Esophagus squamous epithelium (tissue), 5 donors: ENCODE measurements at places on chromosomes 1 and 21.

GRCh38 chr1:20883766-20884165, 96.7 kb upstream of the HP1BP3 start:
- no peak for DNase-seq

GRCh38 chr1:8116894-8117264, 90.8 kb upstream of the ERRFI1 start:
- no peak for DNase-seq

DNA sequence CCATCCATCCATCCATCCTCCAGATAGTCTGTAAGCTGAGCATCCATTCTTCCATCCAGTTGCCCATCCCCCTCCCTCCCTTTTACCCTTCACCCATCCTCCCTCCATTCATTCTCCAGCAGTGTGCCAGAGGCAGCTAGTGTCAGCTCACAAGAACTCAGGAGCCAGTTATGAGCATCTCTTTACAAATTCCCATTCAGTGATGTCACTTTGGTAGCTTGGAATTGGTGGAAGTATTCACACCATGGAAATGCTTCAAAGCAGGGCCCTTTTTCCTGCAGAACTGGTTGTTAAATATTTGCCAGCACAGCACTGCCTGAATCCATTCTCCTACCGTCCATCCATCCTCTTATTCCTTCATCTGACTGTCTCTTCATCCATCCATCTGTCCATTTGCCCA, 72.5 kb downstream of the ARHGEF10L start:
- DNase-seq: no peak

GRCh38 chr21:45931397-45931969, 50.1 kb upstream of the COL6A1 start:
- no peak for DNase-seq

- no peak for DNase-seq
Measured at GRCh38 chr1:1543706-1544099, 3.3 kb upstream of the TMEM240 start.

GRCh38 chr21:34801519-34802132, 132.8 kb downstream of the CLIC6 start:
- no peak for DNase-seq

DNA sequence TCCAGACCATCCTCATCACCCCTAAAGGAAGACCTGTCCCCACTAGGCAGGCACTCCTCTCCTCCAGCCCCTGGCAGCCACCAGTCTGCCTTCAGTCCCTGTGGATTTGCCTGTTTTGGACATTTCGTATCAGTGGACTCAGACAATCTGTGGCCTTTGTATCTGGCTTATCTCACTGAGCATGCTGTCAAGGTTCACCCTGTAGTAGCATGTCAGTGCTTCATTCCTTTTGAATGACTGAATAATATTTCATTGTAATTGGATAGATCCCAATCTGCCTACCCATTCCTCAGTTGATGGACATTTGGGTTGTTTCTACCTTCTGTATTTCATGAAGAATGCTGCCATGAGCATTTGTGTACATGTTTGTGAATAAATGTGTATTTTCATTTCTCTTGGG, 32.9 kb upstream of the RNF187 start:
- DNase-seq: no peak

GRCh38 chr1:21721295-21721985, 52.3 kb upstream of the RAP1GAP start:
- DNase-seq: no peak

DNA sequence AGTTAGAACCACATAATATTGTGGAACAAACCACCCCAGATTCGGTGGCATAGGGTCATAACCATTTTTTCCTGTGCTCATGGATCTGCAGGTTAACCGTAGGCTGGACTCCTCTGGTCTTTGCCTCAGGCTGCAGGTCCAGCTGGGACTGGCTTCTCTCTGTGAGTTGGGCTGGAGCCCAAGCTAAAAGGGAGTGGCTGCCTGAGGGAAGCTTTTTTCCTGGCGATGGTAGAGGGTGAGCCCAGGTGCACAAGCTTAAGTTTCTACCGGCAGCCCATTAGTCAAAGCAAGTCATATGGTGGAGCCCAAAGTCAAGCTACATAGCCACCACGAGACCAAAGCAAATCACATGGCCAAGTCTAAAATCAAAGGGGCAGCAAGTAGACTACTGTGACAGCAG, 13.8 kb downstream of the EPHX4 start:
- DNase-seq: no peak

DNA sequence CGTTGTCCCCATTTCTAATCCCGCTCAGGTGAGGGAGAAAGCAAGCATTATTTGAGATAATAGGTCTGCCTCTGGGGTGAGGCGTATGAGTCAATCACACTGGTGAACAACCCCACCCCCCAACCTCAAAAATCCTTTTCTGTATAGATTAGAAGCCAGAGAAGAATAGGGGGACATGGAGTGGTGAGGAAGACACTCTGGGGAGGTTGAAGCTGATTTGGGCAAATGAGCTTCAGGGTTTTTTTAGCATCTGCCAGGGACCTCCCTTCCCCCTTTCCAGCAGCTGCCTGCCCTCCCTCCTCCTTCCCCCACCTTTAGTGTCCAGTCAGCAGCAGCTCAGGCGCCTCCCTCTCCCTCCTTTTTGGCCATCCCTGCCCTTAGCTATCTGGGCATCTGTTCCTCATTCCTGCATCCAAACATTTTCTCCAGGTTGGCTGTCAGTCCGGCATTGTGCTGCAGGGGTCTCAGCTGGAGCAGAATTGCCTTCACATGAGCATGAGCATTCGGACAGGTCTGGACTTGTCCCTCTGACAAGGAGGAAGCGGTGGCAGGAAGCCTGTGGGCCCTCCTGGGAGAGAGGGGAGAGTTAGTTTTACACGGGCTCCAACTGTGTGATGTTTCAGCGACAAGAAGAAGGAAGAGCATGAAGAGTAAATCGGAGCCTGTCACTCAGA, 30.8 kb upstream of the PTGFRN start:
- DNase-seq: no peak

DNA sequence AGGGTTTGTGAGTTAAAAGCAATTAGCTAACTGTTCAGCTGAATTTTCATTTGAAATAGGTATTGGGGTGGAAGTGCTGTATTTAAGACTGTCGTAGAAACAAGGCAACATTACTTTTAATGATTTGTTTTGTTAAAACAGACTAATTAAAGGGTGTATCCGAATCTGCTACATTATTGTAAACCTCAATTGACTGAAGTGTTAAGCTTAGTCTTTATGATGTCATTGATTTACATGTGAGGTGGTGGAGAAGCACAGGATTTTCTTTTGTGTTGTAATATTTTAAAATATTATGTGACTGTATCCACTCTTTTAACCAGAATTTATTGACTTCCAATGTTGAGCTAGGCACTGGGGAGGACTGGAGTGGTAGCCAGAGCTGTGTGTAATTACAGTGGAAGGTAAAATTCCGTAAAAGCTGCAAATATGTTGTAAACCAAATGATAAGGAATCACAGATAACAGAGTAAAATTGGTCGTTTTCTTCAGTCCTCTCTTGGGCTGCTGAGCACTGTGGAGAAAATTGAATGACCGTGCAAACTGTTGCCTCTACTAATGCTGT, 1.6 kb downstream of the HOOK1 start:
- DNase-seq: no peak

DNA sequence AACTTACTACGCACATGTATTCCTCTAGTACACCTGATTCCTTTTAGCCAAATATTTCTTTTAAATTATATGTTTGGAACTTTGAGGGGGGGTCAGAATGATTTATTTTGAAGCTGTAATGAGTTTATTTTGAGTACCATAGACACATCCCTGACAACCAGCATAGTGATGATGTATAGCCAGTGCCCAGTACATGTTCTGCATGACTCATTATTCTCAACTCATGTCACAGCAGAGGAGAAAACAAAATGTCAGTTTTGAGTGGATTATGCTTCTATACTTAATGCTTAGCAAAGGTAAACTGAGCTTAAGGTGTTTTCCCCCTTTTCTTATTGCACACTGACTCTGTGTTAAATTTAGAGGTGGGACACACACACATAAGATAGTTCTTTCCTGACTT, 22.4 kb upstream of the LEPR start:
- DNase-seq: no peak

GRCh38 chr21:15283789-15284188, 219.0 kb upstream of the NRIP1 start:
- no peak for DNase-seq

- no peak for DNase-seq
Measured at GRCh38 chr21:34313116-34313515, 50.7 kb upstream of the KCNE2 start.

DNA sequence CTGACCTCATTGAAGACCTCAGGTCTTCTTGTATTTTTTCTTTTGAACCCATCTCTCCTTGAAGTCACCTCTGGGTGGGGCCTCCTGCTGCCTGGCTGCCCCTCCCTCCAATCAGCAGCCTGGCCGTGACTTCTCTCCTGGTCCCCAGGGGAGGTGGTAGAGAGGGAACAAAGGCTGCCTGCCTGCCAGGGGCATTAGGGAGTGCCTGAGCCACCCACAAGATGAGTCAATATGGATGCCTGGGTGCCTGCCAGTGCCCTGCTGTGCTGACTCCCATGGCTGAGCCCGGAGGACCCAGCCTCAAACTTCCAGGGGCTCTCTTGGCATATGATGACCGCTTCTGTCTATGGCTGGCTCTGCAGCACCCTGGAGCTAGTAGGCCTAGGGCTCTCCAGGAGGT, 5.3 kb upstream of the CDCP2 start:
- no peak for DNase-seq

GRCh38 chr1:81878538-81878937, 77.8 kb downstream of the ADGRL2 start:
- DNase-seq: no peak

DNA sequence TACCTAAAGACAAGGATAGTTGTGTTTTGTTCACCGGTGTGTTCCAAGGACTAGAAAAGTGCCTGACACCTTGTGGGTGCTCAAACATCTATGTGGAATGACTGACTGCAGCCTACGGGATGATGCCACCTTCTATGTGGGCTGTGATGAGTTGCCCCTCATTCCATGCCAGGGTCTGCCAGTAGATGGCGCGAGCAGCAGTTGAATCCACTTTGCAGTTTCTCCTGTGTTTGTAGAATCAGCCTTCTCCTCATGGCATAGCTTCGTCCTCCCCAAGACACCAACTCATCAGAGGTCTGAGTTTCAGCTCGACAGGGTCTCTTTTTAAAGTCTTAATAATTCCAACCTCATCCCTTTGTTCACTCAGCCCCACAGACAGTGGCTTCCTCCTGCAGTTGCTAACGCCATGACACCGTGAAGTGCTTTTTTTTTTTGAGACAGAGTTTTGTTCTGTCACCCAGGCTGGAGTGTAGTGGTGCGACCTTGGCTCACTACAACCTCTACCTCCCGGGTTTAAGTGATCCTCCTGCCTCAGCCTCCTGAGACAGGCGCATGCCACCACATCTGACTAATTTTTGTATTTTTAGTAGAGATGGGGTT, 133.7 kb downstream of the CAPN8 start:
- no peak for DNase-seq

DNA sequence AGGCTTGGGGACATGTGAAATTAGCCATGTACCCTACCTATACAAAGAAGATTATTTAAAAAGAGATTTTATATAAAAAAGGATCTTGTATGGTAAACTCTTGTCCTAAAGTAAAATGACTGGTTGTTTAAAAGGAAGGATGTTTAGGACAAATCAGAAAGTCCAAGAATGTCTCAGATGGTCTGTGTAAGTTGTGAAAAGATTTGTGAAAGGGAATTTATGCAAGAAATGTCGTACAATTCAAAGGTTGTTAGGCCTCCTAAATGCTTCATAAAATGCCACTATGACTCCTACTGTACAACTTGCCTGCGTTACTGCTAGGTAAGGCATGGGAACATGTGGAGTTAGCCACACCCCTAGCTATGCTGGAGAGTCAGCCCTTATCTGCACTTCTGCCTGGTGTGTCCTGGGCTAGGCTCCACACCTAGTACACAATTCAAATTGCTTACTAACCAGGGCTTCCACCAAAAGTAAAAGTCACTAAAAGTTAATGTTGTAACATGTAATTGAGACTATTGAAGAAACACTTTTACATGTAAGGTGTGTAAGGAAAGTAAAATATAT, 19.7 kb downstream of the PRDX6 start:
- DNase-seq: no peak

GRCh38 chr1:15571266-15571665, 13.6 kb downstream of the AGMAT start:
- DNase-seq: no peak

DNA sequence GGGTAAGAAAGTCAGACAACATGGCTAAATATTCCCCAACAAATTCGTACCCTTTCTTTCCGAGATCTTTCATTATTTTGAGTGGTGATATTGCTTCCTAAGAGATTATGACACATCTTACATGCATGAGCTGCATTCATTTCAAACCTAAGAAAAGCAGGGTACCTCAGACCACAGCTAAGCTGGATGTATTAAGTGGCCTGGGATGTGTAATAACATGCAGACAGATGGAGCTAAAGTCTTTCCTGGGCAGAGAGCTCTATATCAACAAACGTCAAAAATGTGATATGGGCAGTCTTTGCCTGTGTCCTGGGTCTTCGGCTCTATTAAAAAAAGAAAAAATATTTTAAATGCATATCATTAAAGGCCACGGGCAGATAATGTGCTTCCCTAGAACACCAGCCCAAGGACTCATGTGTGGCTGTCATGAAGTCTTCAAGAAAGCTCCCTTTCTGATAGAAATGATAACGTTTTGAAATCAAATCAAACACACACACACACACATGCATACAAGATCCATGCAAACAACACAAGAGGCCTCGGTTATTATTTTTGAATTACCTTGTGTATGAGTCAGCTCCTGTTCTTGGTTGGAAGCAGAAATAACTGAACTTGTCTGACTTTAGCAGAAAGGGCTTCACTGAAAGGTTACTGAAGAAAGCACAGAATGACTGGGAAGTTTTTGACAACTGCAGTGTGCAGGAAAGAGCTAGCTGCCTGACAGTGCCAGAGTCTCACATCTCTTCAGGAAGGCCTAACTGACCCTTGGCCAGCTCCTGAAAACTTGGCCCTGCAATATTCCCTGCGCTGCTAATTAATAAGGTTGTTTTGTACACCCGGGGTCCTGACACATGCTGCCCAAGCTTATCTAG, 231.2 kb downstream of the DSCAM start:
- no peak for DNase-seq

- no peak for DNase-seq
Measured at GRCh38 chr21:16945580-16945979, 567.3 kb upstream of the CXADR start.

DNA sequence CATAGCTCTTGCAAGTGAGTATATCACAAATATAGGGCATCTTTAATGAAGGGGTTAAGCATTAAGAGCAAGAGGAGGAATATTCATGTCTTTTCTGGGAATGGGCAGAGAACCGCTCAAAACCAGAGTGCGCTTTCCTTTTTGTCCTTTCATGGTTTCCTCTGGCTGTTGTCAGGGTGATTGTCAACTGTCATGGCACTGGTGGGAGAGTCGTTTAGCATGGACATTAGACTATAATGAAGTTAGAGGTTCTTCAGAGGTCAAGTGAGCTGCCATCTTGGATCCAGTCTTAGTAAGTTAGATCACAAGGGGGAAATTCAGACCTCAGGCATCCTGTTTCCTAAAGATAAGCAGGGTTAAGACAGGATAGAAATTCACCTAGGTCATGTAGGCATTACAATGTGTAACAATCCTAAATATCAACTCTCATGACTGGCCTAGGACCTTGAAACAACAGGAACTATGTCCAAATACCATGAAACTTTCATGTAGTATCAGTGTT, 12.1 kb upstream of the COA6 start:
- DNase-seq: no peak

DNA sequence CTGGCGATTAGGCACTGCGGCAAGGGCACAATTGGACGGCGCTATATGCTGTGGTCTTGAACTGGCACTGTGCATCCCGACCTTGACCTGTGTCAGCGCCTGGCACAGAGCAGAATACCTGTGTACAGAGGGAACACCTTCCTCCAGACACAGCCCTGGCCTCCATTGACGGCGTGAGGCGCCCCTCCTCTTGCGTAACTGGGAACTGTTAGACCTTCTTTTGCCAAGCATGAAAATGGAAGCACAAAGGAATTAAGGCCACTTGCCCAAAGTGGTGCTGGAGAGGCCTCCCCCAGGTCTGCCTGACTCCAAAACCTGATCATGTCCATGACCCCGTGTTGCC, 6.8 kb upstream of the AGTRAP start:
- no peak for DNase-seq
